Subcutaneous preadipocyte (primary cell): ENCODE measurements at places on chromosomes 2 and 18. TPM values are rescaled to one million over a fixed set of nuclear protein-coding genes. Genes with fewer than 3 reads are reported as not detected.

The TYMS gene
- total RNA-seq, result 20.9 and 25.7 TPM in 2 replicates

The FTCDNL1 gene
- total RNA-seq, result 1.8 and 2.2 TPM in 2 replicates

The TNS1 gene
- 68.7 and 72.3 TPM in 2 replicates for total RNA-seq

The STPG4 gene
- total RNA-seq, result under 0.01 and 0.20 TPM in 2 replicates

The CRYGD gene
- not detected in 2 replicates for total RNA-seq

The CYS1 gene
- 0.20 and 0.37 TPM in 2 replicates for total RNA-seq

The CNNM4 gene
- total RNA-seq, result 1.8 and 3.1 TPM in 2 replicates

The MAPK4 gene
- total RNA-seq, result not detected in 2 replicates

The SOX11 gene
- not detected in 2 replicates for total RNA-seq

The MYO1B gene
- total RNA-seq, result 189 and 247 TPM in 2 replicates

The MBP gene
- total RNA-seq, result 18.8 and 26.5 TPM in 2 replicates

The SIGLEC15 gene
- total RNA-seq, result 0.73 and 5.1 TPM in 2 replicates

The CHRND gene
- total RNA-seq, result not detected in 2 replicates

The TNFAIP6 gene
- total RNA-seq, result 22.3 and 23.5 TPM in 2 replicates

The KIF3C gene
- 7.7 and 8.4 TPM in 2 replicates for total RNA-seq

The MARCO gene
- total RNA-seq, result under 0.01 TPM in 1 of 2 replicates, not detected in the other

The LYPD1 gene
- total RNA-seq, result 0.59 TPM in 1 of 2 replicates, not detected in the other

The C2orf78 gene
- not detected in 2 replicates for total RNA-seq

The PSMA8 gene
- total RNA-seq, result not detected in 2 replicates

The ATF2 gene
- 42.6 and 47.5 TPM in 2 replicates for total RNA-seq

The ABCG5 gene
- not detected in 2 replicates for total RNA-seq

The NETO1 gene
- not detected in 2 replicates for total RNA-seq

The ADD2 gene
- under 0.01 and 0.20 TPM in 2 replicates for total RNA-seq

The TUBB8B gene
- not detected in 2 replicates for total RNA-seq

The TFCP2L1 gene
- under 0.01 TPM in 1 of 2 replicates, not detected in the other for total RNA-seq

The VIT gene
- total RNA-seq, result 8.8 and 11.8 TPM in 2 replicates

The ATAD2B gene
- 11.7 and 13.2 TPM in 2 replicates for total RNA-seq

The ESPNL gene
- 0.39 and 4.8 TPM in 2 replicates for total RNA-seq

The IL1R2 gene
- total RNA-seq, result 0.39 and 1.1 TPM in 2 replicates

The UGT1A5 gene
- not detected in 2 replicates for total RNA-seq

The TMEM169 gene
- 0.37 TPM in 1 of 2 replicates, not detected in the other for total RNA-seq

The PTPN2 gene
- total RNA-seq, result 26.5 and 29.7 TPM in 2 replicates

The KCNE4 gene
- 0.73 and 1.6 TPM in 2 replicates for total RNA-seq

The CCDC74B gene
- 2.2 and 5.1 TPM in 2 replicates for total RNA-seq

The PLCD4 gene
- 2.2 and 2.6 TPM in 2 replicates for total RNA-seq

The GRHL1 gene
- 1.1 and 1.6 TPM in 2 replicates for total RNA-seq

The ASB18 gene
- total RNA-seq, result not detected in 2 replicates

The ARPC2 gene
- total RNA-seq, result 299 and 362 TPM in 2 replicates

The STRADB gene
- 35.3 and 49.5 TPM in 2 replicates for total RNA-seq

The UGT1A8 gene
- not detected in 2 replicates for total RNA-seq

The AKAIN1 gene
- total RNA-seq, result not detected in 2 replicates

The MAP3K19 gene
- not detected in 2 replicates for total RNA-seq

The CYP27C1 gene
- total RNA-seq, result under 0.01 TPM in 1 of 2 replicates, not detected in the other

The MFSD6 gene
- total RNA-seq, result 5.1 and 5.7 TPM in 2 replicates

The UGT1A6 gene
- not detected in 2 replicates for total RNA-seq

The TANC1 gene
- 7.7 and 11.7 TPM in 2 replicates for total RNA-seq

The PRSS56 gene
- not detected in 2 replicates for total RNA-seq

The TM4SF20 gene
- under 0.01 TPM in 1 of 2 replicates, not detected in the other for total RNA-seq

The SCN1A gene
- 0.37 and 2.0 TPM in 2 replicates for total RNA-seq

The REG3A gene
- total RNA-seq, result not detected in 2 replicates

The VWC2L gene
- not detected in 2 replicates for total RNA-seq

The NMUR1 gene
- not detected in 2 replicates for total RNA-seq

The PLGLB2 gene
- 0.73 and 2.0 TPM in 2 replicates for total RNA-seq

The SIX2 gene
- total RNA-seq, result 11.4 and 11.7 TPM in 2 replicates

The HSPD1 gene
- 282 and 312 TPM in 2 replicates for total RNA-seq
